ENCODE measurements at places on chromosomes 6 and 20.

GRCh38 chr20:62408640-62409039 lies 1.6 kb upstream of the CABLES2 start:
- no peak for DNase-seq

- DNase-seq, result no peak
Observed at GRCh38 chr6:24922814-24923213, 12.9 kb downstream of the RIPOR2 start.

- DNase-seq, result no peak
Observed at GRCh38 chr6:122953766-122954165, 42.3 kb upstream of the CLVS2 start.

DNA sequence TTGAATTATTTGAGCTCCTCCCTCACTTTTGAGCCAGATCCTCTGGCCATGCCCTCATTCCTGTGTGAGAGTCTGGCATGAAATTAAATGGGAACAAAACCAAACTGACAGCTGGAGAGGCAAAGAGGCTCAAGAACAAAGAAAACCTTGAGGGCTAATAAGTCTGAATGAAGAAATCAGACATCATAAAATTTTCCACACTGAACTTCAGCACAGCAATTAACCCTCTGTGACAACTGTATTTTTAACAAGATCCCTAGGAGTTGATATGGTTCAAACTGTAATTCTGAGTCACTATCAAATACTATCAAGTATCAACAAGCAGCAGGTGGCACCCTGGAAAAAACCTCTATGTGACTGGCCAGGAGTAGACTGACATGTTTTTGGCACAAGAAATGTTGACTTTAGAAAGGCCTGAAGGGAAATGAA lies 109.4 kb upstream of the EMILIN3 start:
- no peak for DNase-seq

DNA sequence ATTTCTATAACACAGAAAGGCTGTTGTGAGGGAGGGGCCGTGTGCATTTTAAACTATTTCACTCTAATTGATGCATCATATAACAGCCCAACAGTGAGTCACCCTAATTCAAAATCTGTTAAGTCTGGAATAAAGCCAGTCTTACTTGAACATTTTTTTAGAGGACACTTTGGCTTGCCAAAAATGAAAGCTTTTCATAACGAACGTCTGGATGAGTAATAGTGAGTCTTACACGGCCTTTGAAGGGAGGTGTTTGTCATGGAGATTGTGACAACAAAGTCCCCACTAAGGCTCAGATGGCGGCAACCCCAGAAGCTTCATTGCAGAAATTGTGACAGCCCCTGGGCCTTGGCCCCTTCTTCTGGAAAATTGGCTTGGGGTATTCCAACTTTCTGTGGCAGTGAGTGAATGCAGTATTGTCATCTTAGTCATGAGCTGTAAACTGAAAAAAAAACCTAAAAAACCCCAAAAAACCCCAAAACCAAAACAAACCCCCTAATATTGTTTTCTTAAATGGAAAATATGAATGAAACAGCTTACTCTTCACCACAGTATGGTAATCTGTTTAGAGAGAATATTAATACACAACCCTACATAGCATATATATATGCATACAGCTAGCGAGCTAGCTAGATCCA lies 92.6 kb upstream of the CLDN20 start:
- peak; percentile 91 for DNase-seq

GRCh38 chr6:142763205-142763604 lies 181.8 kb downstream of the HIVEP2 start:
- no peak for DNase-seq

GRCh38 chr20:33687370-33687915 lies 1.3 kb upstream of the E2F1 start:
- DNase-seq, result no peak

DNA sequence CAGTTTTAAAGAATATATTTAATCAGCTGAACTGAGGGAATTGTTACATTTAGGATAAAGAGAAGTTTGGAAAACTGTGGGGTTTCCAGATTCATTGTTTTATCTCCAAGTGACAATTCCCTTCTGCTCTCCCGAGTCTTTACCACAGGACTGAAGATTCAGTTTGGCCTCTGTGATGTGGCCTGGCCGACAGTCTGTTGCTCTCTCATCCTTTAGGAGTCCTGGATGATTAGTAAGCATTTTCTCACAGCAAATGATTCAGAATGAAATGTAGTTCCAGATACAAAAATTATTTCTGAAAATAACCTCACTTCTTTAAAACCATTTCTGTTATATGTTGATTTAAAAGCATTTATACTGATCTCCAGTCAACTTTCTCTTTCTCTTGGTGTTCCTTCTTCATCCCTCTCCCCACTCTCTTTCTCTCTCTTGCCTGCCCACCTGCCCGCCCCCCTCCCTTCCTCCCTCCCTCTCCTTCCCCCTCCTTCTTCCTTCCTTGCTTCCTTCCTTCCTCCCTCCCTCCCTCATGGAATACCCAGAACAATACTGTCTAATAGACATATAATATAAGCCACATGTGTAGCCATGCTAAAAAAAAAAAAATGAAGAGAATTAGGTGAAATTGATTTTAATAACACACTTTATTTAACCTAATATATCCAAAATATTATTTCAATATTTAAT lies 254.9 kb downstream of the PRL start:
- no peak for DNase-seq

Measured in stimulated activated CD4-positive, alpha-beta T cell treated with anti-CD3 and anti-CD28 coated beads, Interleukin-15, amount 100 ng/mL, for 24 hours (primary cell).